ENCODE measurements at places on chromosomes 3 and 15. TPM values are rescaled to one million over a fixed set of nuclear protein-coding genes. Genes with fewer than 3 reads are reported as not detected.

The SNX22 gene
- total RNA-seq = 5.7 TPM

The RASA2 gene
- total RNA-seq = 28.6 TPM

The MITF gene
- total RNA-seq = 1.9 TPM

The NR2F2 gene
- total RNA-seq = not detected

The BFSP2 gene
- not detected for total RNA-seq

DNA sequence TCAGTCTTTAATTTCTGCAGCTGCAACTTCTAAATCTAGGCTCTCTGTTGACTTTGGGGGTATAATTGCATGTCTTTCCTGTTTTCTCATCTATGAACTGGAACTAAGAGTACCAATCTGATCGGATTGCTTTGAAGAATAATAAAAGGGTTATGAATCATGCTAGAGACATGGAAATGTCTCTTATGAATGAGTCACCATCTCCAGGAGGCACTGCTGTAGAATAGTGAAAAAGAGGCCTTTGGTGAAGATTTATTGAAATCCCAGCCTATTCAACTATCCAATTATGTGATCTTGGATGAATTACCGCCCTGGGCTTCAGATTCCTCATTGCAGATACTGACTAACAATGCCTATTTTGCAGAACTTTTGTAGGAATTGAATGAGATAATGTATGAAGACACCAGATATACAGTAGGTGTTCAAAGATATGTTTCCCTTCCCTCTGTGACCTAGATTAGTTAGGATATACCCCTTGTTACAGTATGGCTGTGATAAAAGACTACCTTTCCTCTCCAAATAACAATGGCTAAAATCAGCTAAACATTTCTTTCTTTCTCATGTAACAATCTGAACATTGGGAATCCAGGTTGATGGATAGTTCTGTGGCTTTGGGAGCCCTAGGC lies 11.5 kb upstream of the CMTM8 start:
- DNase-seq = no peak
- no peaks in the 10 kb centered on the region for H3K27me3 ChIP-seq
- H3K27ac ChIP-seq = no peak overlapping the region
- H3K36me3 ChIP-seq = no peaks in the 10 kb centered on the region
- no peaks in the 10 kb centered on the region for H3K4me1 ChIP-seq

GRCh38 chr3:141735770-141736465 lies 2.2 kb upstream of the RNF7 start:
- no peaks in the 10 kb centered on the region for H3K27me3 ChIP-seq
- H3K36me3 ChIP-seq = no peaks in the 10 kb centered on the region
- no peak for DNase-seq
- peaks cover 10% of the 10 kb centered on the region for H3K4me1 ChIP-seq
- no peak overlapping the region for H3K27ac ChIP-seq
- no peak overlapping the region for H3K4me3 ChIP-seq

DNA sequence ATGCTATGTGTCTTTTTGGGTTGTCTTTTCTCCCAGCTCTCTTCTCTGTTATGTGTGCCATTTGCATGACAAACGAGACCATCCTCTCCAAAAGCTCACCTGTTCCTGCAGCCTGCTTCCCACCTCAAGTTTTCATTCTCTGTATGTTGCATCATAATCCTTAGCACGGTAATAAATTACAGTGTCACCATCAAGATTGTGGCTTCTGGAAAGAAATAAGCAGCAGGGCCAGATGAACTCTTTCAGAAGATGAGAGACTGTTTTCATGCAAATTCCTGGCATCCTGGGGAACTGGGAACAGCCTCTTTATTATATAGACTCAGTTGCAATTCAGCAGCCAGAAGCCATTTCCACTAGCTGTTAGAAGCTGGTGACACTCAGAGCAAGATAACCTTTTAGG lies 436.7 kb downstream of the EPHB1 start:
- H3K4me3 ChIP-seq = no peak overlapping the region
- peaks cover 28% of the 10 kb centered on the region for H3K4me1 ChIP-seq
- H3K36me3 ChIP-seq = peaks cover 10% of the 10 kb centered on the region
- H3K27me3 ChIP-seq = no peaks in the 10 kb centered on the region
- H3K27ac ChIP-seq = peak overlapping the region; percentile 93
- DNase-seq = peak; percentile 86

DNA sequence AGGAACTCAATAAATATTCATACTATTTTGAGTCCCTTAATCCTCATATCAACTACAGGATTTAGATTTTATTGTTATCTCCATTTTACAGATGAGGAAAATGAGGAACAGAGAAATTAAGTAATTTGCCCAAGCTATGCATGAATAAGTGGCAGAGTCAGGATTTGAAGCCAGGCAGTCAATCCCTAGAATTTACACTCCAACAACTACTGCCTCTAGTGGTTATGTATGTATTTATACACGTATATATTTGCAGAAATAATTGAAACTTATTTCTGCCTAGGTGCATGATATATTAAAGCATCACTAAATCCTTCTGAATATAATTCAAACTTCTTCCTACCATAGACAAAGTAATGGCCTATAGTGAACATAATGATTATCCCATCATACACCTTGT lies 137.4 kb downstream of the SERPINI1 start:
- H3K27me3 ChIP-seq = no peaks in the 10 kb centered on the region
- no peaks in the 10 kb centered on the region for H3K36me3 ChIP-seq
- H3K4me1 ChIP-seq = peaks cover 7% of the 10 kb centered on the region

GRCh38 chr3:110886222-110886893 lies 185.3 kb upstream of the NECTIN3 start:
- no peaks in the 10 kb centered on the region for H3K27me3 ChIP-seq
- H3K4me3 ChIP-seq = no peak overlapping the region
- DNase-seq = peak; percentile 4
- no peak overlapping the region for H3K27ac ChIP-seq

- no peaks in the 10 kb centered on the region for H3K4me1 ChIP-seq
- H3K36me3 ChIP-seq = no peaks in the 10 kb centered on the region
These were observed 61.4 kb downstream of the ADAMTS7 start for GRCh38 chr15:78749831-78750230.

DNA sequence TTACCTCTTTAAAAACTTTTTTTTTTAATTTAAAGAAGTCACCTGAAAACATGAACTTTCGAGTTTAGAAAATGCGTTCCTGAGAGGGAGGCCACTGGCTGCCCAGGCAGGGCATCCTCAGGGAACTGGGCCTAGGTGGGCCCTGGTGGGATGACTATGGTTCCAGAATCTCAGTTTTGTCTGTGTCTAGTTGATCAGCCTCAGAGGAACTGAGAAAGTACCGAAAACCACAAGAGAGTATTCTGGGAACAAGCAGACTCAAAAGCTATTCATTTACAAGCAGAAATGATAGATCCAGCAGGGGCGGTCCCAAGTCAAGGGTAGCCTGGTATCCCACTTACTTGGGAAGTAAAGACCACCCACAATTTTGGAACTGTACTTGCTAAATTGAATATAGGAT lies 10.5 kb downstream of the WWTR1 start:
- H3K27ac ChIP-seq = no peak overlapping the region
- H3K4me3 ChIP-seq = no peak overlapping the region
- no peak for DNase-seq
- peaks cover 14% of the 10 kb centered on the region for H3K36me3 ChIP-seq
- no peaks in the 10 kb centered on the region for H3K27me3 ChIP-seq
- H3K4me1 ChIP-seq = peaks cover 16% of the 10 kb centered on the region

- H3K36me3 ChIP-seq = no peaks in the 10 kb centered on the region
- H3K27ac ChIP-seq = no peak overlapping the region
- H3K4me1 ChIP-seq = no peaks in the 10 kb centered on the region
- no peak overlapping the region for H3K4me3 ChIP-seq
These were observed 60.1 kb upstream of the AP4E1 start for GRCh38 chr15:50848349-50848748.

- no peak overlapping the region for H3K4me3 ChIP-seq
- no peak for DNase-seq
- no peak overlapping the region for H3K27ac ChIP-seq
- no peaks in the 10 kb centered on the region for H3K27me3 ChIP-seq
These were observed 53.0 kb downstream of the TMEM45A start for GRCh38 chr3:100545371-100545770.

GRCh38 chr3:117836296-117836695 lies 1126.7 kb downstream of the TUSC7 start:
- H3K4me1 ChIP-seq = no peaks in the 10 kb centered on the region
- no peak overlapping the region for H3K4me3 ChIP-seq
- no peak overlapping the region for H3K27ac ChIP-seq
- no peaks in the 10 kb centered on the region for H3K27me3 ChIP-seq
- H3K36me3 ChIP-seq = no peaks in the 10 kb centered on the region

DNA sequence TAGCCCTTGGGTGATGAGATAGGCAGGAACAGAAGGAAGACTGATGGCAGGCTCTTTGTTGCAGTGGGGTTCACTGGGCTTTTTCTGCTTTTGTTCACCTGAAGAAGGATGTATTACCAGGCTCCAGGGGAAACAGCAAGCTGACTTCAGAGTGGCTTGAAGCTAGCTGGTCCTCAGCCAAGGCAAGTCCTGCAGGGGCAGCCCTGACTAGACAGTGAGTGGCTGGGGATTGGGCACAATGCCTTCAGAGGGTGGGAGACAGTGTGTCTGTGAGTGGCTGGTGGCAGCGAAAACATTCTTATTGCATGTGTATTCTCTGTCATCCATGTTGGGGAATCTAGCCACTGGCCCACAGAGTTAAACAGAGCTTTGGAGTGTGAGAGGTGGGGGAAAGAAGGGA lies 2.3 kb upstream of the TEX264 start:
- no peaks in the 10 kb centered on the region for H3K27me3 ChIP-seq
- no peak overlapping the region for H3K4me3 ChIP-seq

GRCh38 chr3:39396690-39397089 lies 9.8 kb upstream of the RPSA start:
- no peaks in the 10 kb centered on the region for H3K27me3 ChIP-seq
- no peak for DNase-seq
- H3K36me3 ChIP-seq = peaks cover 35% of the 10 kb centered on the region
- H3K4me1 ChIP-seq = peaks cover 11% of the 10 kb centered on the region
- H3K27ac ChIP-seq = no peak overlapping the region
- no peak overlapping the region for H3K4me3 ChIP-seq

DNA sequence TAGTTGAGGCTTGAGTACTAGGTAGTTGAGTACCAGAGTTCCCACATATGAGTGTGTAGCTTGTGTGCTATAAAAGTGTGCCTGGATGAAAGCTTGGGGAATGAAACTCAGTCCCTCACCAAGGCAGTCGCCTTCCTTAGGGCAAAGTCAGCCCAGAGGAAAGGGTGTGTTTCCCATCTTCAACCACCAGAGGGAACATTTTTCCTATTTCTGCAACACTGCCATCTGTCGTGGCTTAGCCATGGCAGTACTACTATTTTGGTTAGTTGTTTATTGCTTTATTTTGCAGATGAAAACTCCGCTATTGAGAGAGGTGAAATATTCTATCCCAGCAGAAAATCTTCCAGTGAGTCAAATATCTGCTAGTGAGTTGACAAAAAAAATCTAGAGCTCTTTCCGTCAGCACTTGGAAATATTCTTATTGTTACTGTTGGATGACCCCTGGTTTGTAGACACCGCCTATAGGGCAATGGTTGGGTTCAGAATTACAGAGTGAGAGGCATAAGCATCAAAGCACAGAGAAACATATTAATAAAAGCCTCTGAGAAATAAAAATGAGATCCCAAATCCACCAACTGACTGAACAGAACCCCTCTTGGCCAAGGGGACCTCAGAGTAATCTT lies 239.9 kb downstream of the CPNE4 start:
- H3K4me3 ChIP-seq = no peak overlapping the region
- no peaks in the 10 kb centered on the region for H3K36me3 ChIP-seq
- no peaks in the 10 kb centered on the region for H3K27me3 ChIP-seq
- H3K4me1 ChIP-seq = peaks cover 27% of the 10 kb centered on the region
- no peak overlapping the region for H3K27ac ChIP-seq

GRCh38 chr3:127735767-127736693 lies 63.3 kb downstream of the ABTB1 start:
- H3K36me3 ChIP-seq = no peaks in the 10 kb centered on the region
- no peaks in the 10 kb centered on the region for H3K27me3 ChIP-seq
- H3K4me1 ChIP-seq = peaks cover 15% of the 10 kb centered on the region
- H3K27ac ChIP-seq = no peak overlapping the region
- no peak for DNase-seq
- H3K4me3 ChIP-seq = no peak overlapping the region
